ENCODE measurements at places on chromosomes 6 and 20.

DNA sequence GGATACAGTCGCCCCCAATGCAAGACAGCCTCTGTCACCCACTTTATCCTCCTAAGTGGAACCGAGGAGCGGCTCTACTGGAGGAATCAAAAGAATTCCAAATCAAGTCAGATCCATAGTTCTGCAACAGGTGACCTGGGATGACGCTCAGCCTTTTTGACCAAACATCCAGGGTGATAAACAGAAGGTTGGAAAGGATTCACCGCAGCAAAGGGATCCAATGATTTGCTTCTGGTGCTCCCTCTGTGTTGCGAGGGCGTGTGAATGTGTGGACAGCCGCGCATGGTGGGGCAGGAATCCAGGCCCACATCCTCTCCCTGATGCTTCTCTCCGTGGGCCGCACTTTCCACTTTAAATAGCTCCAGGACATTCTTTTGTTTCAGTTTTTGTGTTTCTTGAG is 116.8 kb upstream of the CDH4 start:
- DNase-seq, result no peak

DNA sequence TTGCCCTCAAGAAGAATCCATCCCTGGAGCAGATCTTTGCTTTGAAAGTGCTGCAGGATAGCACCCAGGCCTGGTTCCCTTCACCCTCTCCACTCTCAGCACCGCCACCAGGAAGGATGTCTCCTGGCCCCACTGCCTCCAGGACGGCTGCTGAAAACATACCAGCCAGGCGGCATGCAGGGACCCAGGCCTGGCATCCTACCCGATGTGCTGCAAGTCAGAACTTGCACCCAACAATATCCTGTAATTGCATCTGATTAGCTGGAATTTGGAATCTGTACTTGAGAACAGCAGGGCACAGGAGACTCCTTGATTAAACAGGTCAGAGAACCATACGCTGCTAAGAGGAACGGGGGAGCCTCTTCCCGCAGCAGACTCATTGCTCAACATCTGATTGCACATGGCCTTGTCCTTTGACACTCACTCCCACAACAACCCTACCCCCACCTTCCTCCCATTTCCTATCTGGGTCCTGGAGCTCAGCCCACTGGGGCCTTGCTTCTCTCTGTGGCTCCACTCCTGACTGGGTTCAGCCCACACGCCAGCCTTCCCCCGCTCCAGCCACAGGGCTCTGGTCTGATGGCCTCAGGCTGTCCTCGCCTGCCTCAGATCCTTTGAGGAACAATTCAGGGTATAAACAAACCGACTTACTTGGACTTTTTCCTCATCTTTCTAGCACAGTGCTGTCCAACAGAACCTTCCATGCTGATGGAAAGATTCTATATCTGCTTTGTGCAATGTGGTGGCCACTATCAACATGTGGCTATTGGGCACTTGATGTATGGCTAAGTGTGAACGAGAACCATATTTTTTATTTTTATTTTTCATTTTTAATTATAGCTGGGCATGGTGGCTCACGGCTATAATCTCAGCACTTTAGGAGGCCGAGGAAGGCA is 78.0 kb downstream of the FGD2 start:
- DNase-seq, result no peak

DNA sequence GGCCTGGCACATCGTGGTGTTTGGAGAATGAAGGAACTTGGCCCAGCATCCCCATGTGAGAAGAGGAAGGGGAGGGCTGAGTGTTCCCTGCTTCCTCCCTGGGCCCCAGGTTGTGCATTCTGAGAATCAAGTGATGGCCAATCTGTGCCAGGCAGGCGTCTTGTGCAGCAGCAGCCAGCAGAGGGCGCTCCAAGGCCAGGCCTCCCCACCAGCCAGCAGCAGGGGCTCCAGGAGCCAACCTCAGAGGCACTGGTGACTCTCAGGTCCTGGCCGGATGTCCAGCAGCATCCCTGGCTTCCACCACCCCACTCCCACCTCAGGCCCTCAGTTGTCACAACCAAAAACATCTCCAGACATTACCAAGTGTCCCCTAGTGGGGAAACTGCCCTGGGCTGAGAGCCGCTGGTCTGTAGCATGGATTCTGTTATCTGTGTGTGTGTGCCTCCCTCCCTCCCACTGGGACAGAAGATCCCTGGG is 192.0 kb downstream of the PREX1 start:
- peak; percentile 53 for DNase-seq

- DNase-seq, result no peak
Measured at GRCh38 chr6:46011188-46012085, 4.2 kb downstream of the CLIC5 start.

GRCh38 chr6:145044641-145045246 is 690.6 kb downstream of the EPM2A start:
- DNase-seq, result no peak

GRCh38 chr6:108438918-108439317 is 121.8 kb upstream of the FOXO3 start:
- no peak for DNase-seq

DNA sequence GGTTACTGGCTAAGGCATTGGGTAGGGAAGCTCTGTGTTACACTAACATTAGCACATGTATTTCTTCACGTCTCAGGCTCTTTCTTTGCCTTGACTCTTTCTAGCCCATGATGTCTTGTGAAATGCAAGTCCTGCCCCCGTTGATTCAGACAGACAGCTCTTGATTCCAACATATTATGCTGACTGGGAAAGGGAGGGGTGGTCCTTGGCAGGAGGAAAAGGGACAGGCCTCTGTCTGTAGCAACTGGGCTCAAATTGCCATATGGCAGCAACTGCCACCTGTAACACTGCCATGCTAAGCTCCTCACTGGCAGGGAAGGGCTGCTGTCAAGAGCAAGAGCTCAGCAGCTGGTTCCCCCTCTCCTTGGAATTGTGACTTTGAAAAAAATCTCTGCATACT is 5.7 kb upstream of the KCNK15 start:
- DNase-seq, result no peak

GRCh38 chr6:16767765-16768476 is 6.7 kb upstream of the ATXN1 start:
- DNase-seq, result no peak

- DNase-seq, result no peak
Measured at GRCh38 chr6:27565839-27566779, 93.2 kb upstream of the ZNF184 start.

All from occipital lobe (tissue), 3 donors.